ENCODE measurements at places on chromosomes 1 and 21. TPM values are rescaled to one million over a fixed set of nuclear protein-coding genes. Genes with fewer than 3 reads are reported as not detected.
A peak's percentile ranks its signal among the peaks of the same experiment; 100 is the strongest.

DNA sequence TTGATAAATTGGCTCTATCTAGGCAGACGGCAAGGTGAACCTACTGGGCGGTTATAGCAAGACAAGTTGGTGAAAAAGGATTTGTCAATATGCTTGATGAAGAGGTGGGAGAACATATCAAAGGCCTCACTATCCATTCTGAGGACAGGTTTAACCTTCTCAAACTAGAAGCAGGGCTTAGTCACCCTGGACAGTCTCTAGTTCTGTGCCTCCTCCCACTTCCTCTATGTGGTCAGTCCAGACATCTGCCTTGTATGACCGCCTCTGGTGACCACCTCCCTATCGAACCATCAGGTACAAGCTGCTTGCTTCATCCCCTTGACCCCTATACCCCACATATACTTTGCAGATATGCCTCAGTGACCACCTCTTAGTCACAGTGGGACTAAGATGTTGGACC is 2.3 kb upstream of the SCYL3 start:
- no peak for DNase-seq

DNA sequence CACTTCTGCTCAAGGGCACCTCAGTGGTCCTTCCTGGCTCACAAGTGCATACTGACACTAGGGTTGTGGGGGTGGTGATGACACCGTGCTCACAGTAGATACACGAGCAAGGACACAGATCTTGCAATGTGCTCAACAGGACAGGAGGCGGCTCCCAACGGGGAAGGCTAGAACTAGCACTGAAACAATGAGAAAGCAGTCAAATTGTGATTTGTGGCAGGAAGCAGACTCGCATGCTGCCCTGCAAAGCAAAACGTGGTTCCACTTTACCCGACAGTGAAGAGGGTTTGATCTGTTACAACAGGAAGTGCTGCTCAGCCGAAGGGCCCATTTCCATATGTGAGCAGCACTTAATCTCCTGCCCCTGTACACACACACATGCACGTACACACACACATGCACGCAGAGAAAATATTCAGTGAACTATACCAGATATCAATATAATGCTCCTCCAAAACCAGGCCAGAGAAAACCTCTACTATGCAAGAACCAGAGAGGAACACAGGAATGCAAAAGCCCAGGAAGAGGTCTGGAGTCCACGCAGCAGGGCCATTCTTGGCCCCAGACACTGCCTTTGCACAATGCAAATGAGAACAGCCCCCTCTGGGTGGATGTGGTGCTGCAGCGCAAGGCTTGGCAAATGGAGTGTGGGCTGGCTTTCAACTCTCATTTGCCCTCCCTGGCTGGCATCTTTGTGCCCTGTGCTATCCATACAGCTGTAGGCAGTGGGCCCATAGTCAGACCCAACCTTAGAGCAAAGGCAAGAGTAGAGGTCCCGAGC is 47.1 kb downstream of the KANK4 start:
- DNase-seq = no peak

The ARHGEF2 gene
- total RNA-seq = 230 TPM

The SYTL1 gene
- total RNA-seq = 40.3 TPM

- peak; percentile 66 for DNase-seq
Measured at GRCh38 chr1:145720556-145720877, 1.2 kb downstream of the CD160 start.

The ALPL gene
- total RNA-seq = 5.1 TPM

The MPZ gene
- 0.54 TPM for total RNA-seq

The LIN28A gene
- total RNA-seq = not detected

The IL19 gene
- total RNA-seq = not detected

GRCh38 chr1:76613886-76614285 is 253.4 kb upstream of the ST6GALNAC5 start:
- no peak for DNase-seq

GRCh38 chr1:6511561-6512244 is 20.2 kb upstream of the PLEKHG5 start:
- no peak for DNase-seq

GRCh38 chr1:96880626-96881025 is 159.0 kb downstream of the PTBP2 start:
- DNase-seq = no peak

The VAMP4 gene
- total RNA-seq = 7.7 TPM

The BGLAP gene
- not detected for total RNA-seq

GRCh38 chr1:64901663-64902062 is 64.7 kb downstream of the JAK1 start:
- DNase-seq = no peak

DNA sequence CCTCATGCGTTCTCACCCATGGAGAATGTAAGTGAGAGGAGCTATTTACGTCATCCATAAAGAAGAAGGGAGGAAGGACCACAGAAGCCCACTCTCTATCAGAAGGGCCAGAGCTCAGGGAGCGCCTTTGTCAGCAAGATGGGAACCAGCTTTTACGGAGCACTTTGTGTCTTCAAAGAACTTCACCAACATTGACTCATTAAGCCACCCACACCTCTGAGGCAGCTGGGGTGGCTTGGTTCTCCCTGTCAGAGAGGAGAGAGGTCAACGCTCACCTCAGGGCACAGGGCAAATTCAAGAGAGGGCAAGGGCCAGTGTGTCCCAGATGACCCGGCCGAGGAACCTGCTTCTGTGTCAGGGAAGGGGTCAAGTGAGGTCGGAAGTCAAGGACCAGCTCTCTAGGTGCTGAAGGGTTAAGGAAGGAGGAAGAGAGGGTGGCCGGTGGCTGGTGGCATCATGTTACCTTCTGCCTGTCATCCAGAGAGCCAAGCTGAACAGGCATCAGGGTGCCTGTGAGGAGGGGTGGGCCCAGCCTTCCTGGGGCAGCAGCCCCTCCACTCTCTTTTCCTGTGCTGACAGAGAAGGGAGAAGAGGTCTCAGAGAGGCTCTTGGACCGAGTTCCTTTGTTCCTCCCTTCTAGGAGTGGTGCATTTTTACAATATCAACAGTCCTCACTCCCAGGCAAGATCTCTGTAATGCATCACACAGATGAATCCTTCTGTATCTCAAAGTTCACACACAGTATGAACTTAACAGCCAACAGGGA is 109.0 kb downstream of the ETS2 start:
- DNase-seq = no peak

- DNase-seq = no peak
Measured at GRCh38 chr1:75614399-75614756, 3.5 kb upstream of the SLC44A5 start.

DNA sequence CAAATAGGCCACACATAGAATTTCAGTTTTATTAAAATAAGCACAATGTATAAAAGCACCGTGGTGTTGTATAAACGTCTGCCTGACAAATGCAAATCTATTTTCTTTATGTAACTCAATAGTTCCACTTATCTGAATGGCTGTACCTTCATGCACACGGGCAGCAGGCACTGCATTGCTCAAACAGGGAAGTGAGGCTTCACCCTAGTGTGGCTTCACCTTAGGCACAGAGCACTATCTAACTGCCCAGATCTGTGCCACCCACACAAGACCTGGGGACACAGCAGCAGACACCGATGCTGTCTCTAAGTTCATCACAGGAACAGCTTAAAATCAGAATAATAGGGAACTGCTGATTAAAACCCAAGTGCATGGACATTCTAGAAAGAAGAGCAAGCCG is 6.0 kb upstream of the KNCN start:
- DNase-seq = no peak

- DNase-seq = no peak
Measured at GRCh38 chr1:99788896-99789295, 22.5 kb upstream of the FRRS1 start.

The AGO3 gene
- 10.6 TPM for total RNA-seq

GRCh38 chr1:64524614-64525013 is 54.7 kb downstream of the CACHD1 start:
- DNase-seq = no peak

The LCE1E gene
- not detected for total RNA-seq

The PRR9 gene
- not detected for total RNA-seq

The KIF17 gene
- 1.6 TPM for total RNA-seq

DNA sequence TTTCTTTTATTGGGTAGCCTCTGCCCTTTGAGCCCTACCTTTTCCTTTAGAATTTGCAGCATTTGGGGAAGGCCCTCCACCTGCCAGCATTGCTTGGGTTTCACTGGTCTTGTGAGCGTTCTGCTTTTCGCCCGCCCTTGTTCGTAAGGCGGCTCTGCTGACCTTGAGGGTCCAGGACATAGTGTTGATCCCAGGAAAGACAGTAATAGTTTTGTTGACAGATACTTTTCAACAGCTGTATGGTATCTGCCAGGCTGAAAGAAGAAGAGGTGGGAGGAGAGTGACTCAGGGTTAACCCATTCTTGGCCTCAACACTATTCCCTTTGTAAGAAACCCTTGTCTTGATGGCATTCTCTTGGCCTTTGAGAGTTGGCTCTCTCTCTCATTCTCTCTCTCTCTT is 113.4 kb upstream of the SPAG17 start:
- DNase-seq = no peak

The ADAMTS4 gene
- total RNA-seq = 0.21 TPM
